Caki2 (cell line): ENCODE measurements at places on chromosomes 5 and 9.

- DNase-seq, result no peak
These were observed 2.8 kb downstream of the LPCAT1 start for GRCh38 chr5:1520791-1521453.

- DNase-seq, result peak; percentile 8
These were observed 566.4 kb downstream of the DNAH5 start for GRCh38 chr5:13378091-13378490.

DNA sequence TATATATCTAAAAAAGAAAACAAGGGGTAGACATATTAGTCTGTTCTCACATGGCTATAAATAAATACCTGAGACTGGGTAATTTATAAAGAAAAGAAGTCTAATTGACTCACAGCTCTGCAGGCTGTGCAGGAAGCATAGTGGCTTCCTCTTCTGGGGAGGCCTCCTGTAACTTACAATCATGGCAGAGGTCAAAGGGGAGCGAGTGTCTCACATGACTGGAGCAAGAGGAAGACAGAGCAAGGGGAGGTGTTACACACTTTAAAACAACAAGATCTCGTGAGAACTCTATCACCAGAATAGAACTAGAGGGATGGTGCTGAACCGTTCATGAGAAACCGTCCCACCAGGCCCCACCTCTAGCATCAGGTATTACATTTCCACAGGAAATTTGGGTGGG lies 616.8 kb downstream of the TLE4 start:
- no peak for DNase-seq

- no peak for DNase-seq
These were observed 25.3 kb upstream of the APBA1 start for GRCh38 chr9:69697475-69697874.

DNA sequence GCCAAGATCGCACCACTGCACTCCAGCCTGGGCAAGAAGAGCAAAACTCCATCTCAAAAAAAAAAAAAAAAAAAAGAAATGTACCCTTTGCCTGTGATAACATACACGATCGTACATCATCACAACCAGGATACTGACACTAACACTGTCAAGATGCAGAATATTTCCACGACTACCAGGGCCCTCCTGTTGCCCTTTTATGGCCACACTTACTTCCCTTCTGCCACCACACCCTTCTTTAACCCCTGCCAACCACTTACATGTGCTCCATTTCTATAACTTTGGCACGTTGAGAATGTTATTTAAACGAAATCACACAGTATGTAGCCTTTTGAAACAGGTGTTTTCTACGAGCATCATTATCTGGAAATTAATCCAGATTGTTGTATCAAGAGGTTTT lies 69.0 kb upstream of the OTULINL start:
- DNase-seq, result no peak

- DNase-seq, result no peak
These were observed 174.9 kb upstream of the GPR151 start for GRCh38 chr5:146690880-146691355.

DNA sequence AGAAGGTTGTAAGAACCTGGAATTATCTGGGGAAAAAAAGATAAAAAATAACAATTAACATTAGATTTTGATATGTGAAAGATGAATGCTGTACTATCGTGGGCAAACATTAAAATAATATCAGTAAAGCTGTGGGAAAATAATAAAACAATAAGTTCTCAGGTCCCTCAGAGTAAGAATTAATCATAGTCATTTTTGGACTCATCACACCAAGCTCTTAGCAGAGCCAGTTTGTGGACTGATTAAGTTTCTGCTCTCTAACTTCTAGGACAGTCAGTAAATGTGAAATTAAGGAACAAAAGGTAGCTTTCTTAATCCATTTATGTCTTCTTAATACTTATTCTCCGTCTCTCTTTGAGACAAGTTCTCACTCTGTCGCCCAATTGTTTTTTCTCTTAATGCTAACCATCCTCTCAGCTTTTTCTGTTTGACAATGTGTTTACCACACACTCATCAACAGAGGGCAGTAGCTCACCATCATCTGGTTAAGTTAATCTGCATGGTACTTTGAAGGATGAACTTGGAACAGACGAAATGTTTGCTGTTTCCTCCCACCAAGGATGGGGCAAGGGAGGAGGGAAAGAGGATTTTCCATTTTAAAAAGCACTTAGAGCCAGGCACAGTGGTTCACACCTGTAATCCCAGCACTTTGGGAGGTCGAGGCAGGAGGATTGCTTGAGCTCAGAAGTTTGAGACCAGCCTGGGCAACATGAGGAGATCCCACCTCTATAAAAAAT lies 5.3 kb upstream of the ACO1 start:
- DNase-seq, result peak; percentile 57

- DNase-seq, result no peak
These were observed 308.9 kb downstream of the NR2F1-AS1 start for GRCh38 chr5:93272108-93272507.

GRCh38 chr9:124293718-124294506 lies 36.2 kb downstream of the NEK6 start:
- no peak for DNase-seq
